SK-N-MC (cell line): ENCODE measurements at places on chromosomes 7 and 10.

DNA sequence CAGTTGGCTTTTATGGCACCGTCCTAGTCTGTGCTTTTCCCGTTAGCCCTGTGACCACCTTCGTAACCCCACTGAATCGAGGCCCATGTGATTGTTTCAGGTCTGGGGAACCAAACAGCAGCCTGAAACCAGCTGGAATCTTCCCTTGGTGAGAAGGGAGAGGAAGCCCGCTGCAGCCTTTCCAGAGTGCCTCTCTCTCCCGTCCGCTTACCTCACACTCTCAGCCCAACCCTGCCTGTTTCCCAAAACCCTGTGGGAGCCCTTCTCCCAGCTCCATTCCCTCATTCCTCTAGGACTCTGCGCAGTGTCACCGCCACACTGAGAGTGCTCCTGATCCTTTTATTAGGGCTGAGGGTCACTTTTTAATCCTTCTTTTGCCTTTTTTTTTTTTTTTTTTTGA is 139.6 kb downstream of the WDR37 start:
- no peak for DNase-seq

- no peak for DNase-seq
These were observed 983 bp downstream of the FZD8 start for GRCh38 chr10:35640951-35641675.

DNA sequence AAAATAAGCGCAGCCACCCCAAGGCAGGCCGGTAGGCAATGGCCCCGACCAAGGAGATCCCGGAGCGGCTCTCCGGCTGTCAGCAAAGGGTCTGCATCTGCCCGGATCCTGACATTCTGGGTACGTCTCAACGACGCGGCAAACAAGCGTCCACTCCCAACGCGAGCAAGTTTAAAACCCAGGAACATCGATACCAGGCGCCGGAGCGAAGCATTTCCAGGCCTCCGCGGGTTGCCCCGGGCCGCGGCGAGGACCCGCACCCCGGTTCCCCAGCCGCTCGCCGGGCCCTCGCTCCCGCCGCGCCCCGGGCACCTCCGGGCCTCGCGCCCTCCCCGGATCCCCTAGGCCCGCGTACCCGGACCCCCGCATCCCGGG is 453 bp downstream of the URGCP start:
- DNase-seq, result no peak

- DNase-seq, result no peak
These were observed 844 bp downstream of the FBXW4 start for GRCh38 chr10:101693978-101694673.

DNA sequence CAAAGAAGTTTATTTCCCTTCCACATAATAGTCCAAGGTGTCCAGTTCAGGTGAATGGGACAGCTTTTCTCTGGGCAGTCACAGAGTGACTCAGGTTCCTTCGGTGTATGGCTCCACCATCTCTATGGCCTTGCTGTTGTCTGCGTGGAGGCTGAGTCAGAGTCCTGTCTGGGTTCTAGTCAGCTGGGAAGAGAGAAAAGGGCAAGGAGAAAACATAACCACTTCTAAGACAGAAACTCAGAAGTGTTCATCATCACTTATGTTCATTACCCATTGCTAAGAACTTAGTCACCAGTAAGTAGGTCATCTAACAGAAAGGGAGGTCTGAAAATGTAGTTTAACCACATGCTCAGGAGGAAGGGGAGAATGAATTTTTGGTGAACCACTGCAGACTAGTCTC is 32.4 kb upstream of the CCDC7 start:
- no peak for DNase-seq

DNA sequence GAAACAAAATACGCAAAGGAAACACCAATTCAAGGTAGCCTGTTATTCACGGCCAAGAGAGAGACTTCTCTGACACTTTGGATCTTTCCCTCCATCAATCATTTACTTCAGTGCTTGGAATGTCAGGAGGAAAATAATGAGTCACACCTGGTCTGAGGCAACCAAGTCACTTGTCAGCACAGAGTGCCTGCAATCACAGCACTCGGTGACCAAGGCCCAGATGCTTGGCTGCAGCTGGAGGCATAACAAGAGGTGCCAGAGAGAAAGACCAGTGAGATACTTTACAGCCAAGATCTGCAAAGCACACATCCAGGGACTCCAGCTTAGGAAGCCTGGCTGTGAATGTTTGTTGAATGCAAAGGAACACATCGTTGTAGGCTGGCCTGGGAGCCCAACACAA is 33.9 kb downstream of the ASB13 start:
- no peak for DNase-seq

- DNase-seq, result no peak
These were observed 45.2 kb upstream of the BHLHA15 start for GRCh38 chr7:98165827-98166667.

GRCh38 chr7:7989616-7990440 is 21.2 kb downstream of the GLCCI1 start:
- DNase-seq, result no peak

- DNase-seq, result no peak
These were observed 70.1 kb upstream of the SDK1 start for GRCh38 chr7:3230908-3231307.

DNA sequence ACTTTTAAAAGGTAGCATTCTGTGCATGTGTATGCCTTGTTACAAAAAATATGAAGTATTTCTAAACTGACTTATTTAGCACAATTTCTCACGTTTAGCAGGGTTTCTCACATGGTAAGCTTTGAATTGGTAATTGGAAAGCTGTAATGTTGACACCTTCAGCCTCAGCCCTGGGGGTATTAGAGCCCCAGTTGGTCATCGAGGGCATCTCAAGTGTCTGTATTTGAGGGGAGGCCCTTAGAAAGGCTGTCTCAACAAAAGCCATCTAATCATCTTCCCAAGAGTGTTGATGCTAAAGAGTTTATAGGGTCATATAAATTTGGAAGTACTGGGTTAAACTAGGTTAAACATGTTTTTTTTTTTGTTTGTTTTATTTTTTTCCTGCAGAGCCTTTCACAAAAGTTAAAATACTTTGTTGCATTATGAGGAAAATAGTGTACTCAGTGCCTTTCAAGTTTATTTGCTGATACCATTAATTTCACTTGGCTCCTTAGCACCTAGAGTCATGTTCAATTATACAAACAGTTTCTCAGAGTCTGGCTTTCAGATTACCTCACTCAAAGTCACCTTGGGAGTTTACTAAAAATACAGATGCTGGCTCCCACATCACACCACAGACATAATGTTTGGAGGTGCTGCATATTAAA is 134.0 kb downstream of the CD36 start:
- DNase-seq, result no peak

DNA sequence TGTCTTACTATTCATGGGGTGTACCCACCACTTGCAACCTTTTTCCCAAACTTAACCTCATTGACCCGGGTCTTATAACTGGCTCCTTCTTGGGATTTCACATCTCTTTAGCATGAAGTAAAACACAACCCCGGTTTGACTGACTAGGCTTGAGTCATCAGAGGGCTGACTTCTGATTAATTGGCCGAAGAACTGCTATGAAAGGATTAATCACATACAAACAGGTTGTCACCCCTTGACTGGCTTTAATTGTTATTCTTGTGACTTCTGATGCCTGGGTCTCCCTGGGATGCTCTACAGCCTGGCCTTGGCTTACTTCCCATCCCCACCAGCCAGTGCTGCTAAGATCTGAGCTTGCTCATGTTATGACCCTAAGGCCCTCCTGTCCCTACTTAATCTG is 8.8 kb upstream of the CRPPA start:
- no peak for DNase-seq
